ENCODE measurements at places on chromosomes 2 and 18.

- DNase-seq = no peak
Measured at GRCh38 chr2:205383601-205384000, 298.7 kb upstream of the NRP2 start.

DNA sequence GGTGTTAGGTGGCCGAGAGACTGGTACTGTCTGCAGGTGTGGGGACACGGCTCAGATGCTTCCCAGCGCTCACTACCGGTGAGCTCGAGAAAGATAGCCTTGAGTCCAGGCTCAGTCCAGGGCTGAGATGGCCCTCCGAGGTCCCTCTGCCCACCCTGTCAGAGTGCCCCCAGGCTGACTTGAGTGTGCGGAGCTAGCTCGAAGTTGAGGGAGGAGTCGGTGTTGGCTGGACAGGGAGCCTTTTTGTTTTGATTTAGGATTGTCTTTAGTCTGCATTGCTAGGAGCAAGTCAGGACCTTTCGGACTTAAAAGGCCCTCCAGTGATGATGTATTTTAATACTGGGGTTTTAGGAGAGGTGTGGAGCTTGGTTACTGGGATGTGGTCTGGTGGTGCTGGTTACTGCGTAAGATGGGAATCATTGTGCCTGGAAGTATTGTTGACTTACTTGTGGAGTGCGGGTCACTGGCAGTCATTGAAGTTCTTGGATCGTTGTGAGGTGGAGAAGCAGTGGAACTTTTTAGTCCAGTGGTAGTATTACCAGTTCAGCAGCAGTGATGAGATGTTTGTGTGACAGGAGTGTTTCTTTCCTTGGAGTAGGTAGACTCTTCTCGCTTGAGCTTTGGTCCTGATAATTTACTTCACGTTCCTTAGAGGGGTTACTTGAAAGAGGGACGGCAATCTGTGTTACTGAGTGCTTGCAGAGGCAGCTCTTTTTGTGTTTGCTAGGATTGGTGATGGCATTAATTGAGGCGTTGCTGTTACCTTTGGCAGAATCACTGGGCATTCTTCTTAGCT is 633 bp downstream of the KIAA1328 start:
- no peak for DNase-seq

DNA sequence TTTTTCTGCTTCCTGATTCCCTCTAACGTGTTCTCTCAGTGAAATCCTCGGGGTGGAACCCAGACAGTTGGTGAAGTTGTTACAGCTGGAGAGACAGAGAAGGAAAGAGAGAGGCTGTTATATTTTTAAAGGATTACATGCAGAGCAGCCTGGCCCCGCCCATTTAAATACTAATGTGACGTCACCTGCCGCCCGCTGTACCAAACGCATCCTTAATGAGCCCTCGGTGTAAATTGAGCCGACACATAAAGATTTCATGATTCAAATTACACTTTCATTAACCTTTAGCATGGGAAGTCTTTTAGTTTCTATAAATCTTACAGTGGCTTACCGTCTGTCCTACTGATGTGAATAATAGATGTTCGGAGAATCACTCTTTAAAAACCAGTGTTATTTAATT is 164.0 kb upstream of the SIX3 start:
- DNase-seq = no peak

- no peak for DNase-seq
Measured at GRCh38 chr2:149926149-149926548, 338.6 kb upstream of the MMADHC start.

DNA sequence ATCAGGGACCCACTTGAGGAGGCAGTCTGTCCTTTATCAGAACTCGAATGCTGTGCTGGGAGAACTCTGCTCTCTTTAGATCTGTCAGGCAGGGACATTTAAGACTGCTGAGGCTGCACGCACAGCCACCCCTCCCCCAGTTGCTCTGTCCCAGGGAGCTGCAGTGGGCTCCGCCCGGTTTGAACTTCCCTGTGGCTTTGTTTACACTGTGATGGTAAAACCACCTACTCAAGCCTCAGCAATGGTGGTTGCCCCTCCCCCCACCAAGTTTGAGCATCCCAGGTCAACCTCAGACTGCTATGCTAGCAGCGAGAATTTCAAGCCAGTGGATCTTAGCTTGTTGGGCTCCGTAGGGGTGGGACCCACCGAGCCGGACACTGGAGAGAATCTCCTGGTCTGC is 11.8 kb upstream of the LHCGR start:
- DNase-seq = no peak

GRCh38 chr2:1848599-1848995 is 104.3 kb upstream of the PXDN start:
- no peak for DNase-seq

- no peak for DNase-seq
Measured at GRCh38 chr2:3126911-3127621, 250.6 kb downstream of the EIPR1 start.

DNA sequence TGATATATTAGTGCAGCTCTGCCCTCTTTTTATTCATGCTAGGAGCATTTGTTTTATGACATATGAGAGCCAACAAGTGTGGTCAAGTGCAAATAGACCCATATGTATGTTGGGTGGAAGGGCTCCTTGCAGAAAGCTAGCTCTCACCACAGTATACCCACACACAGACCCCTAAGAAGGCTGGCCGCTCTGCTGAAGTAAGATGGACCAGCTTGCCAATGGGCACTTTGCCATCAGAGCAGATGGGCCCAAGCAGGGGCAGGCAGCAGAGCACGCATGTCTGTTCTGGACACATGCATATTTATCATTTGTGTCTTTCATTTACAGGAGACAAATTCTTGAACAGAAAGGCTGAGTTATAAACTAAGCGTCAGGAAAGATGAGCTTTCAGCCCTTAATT is 187.5 kb upstream of the DTNA start:
- DNase-seq = no peak

DNA sequence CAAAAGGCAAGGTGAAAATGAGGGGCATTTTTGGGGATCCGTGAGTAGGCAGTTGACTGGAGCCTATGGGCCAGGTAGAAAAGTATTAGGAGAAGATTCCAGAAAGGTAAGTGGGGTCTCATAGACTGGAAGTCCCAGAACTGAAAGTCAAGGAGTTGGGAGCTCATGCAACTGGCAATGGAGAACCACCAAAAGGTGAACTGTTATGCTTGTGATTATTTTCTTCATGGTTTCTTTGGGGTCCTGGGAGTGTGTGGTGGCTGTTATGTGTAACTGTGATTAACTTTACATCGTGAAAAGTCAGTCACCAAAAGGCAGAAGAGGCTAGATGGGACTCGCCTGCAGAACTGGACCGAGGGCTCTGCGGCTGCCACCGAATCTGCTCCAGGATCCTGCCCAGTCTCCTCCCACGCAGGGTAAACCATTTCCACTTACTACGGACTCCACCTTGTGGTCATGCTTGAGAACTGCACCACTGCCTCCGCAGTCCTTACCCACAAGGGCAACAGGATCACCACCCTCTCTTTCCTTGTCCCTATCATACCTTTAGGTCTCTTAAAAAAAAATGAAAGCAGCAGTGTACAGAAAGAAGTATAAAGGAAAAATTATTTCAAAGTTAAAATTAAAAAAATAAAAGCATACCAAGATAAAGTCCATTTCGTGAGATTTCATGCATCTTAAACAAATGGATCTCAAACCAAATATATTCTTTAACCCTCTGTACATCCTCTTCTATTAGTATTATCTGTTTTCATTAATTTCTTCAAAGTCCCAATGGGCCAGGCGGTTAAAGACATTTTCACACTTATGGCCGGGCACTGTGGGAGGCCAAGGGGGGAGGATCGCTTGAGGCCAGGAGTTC is 15.6 kb upstream of the CEP68 start:
- no peak for DNase-seq

- DNase-seq = no peak
Measured at GRCh38 chr2:138960191-138960590, 180.0 kb upstream of the NXPH2 start.

DNA sequence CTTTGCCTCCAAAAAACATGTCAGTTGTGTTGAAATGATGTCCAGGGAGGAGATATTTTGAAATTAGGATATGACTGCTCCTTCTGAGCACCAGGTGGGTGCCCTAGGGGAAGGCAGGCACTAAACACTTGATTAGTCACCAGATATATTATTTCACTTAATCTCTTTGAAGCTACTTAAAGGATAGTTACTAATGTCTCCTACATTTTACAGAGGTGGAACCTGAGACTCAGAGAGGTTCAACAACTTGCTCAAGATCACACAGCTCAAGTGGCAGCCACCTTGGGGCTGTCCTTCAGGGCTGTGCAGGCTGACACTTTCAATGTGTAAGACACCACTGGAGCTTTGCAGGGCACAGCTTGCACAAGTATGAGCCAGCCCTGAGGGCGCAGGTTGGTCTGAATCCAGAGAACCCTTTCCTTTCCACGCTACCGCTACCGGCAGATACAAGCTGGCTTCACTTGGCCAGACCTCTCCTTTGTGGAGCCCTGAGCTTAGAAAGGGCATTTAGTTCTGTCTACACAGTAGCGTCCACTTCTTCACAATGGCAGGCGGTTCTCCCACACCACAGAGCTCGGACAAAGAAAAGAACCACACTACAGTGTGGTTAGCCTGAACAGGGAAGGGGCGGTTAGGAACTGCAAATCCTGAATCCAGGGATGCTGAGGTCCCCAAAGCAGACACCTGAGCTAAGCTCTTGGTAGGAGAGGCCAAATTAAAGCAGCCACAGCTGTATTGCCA is 16.4 kb downstream of the ALPK2 start:
- DNase-seq = no peak

DNA sequence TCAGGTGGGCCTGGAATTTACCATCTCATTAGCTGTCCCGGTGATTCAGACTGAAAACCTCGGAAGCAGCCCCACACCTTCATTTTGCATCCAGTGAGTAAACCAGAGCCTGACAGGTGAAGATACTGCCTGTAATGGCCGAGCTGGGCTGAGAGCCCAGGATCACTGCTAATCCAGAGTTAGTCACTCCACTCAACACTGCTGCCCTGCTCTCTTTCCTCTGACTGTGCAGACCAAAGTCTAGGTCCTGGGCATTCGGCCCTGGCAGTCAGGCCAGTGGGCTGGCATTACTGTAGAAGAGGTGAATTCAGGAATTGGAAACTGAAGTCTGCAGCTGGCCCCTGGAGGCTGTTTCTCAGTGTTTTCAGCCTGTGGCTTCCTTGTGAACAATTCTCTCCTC is 44.3 kb downstream of the TMEM17 start:
- no peak for DNase-seq

DNA sequence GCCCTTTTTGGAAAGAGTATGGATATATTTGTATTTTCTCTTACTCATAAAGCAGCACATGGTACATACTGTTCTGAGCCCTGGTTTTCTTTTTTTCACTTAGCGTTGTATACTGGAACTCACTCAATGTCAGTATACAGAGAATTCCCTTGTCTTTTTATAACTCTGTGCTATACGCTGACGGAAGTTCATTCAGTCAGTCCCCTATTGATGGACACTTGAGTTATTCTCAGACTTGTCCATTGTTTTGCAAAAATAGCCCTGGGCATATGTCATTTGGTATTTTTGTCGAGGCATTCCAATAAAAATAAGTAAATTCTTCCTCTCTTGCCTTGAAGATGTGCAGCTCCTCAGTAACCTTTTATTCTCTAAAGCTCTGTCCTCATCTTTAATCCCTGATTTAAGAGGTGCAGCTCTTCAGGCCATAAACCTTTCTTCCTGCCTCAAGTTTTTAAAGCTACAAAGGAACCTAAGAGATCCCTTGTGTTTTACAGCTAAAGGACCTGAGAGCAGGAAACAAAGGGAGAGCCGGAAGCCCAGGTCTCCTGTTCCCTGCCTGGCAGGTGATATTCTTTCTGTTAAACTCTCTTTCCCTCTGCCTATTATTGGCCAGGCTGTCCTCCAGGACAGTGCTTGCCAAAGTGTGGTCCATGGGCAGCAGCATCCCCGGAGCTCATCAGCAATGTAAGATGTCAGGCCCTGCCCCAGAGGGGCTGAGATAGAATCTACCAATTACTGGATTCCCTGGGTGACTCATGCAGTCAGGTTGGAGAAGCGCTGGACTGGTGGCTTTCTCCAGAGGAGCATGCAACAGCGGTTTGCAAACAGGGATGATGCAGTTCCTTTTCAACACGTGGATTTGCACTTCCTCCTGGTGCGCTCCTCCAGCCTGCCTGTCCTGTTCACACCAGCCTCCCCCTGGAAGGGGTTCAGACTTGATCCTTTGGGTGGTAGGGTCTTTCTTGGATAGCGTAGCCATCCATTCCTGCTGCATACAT is 158.0 kb downstream of the NEDD4L start:
- no peak for DNase-seq

- DNase-seq = no peak
Measured at GRCh38 chr18:57793302-57793986, 9.7 kb downstream of the ATP8B1 start.

GRCh38 chr2:180063494-180064092 is 56.5 kb upstream of the CWC22 start:
- DNase-seq = no peak

GRCh38 chr2:69241664-69242514 is 145.1 kb downstream of the GFPT1 start:
- no peak for DNase-seq

DNA sequence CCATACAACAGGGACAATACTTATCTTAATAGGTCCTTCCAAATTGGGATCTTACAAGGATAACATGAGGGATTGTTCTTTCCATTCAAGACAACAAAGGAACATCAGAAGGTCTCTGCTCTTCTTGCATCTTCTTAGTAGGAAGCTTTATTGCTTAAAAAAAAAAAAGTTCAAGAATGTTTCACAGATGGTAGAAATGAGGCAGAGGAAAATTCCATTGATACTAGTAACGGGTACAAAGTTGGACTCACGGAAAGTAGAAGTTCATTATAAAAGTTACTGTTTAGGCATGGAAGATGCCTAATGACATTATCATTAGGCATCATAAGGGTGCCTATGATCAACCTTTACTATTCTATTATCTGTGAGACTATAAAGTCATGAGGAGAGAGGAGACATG is 136.2 kb downstream of the LAMA3 start:
- DNase-seq = no peak

GRCh38 chr2:203476881-203477280 is 58.2 kb downstream of the RAPH1 start:
- no peak for DNase-seq

DNA sequence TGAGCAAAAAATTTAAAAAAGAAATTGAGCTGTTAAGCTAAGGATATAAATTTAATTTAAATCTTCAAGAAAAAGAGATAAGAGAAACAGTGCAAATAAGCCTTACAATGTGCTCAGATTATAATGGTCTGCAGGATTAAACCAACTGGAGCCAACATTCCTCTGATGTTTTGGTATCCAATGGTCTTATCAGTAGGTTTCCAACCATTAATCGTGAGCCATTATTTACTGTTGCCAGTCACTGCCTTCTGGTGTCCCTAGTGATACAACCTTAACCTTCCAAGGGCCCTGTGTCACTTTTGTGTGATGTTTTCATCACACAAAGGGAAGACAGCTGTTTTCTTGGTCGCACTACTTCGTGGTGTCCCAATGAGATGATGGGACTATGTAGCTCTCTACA is 134.5 kb upstream of the CTAGE1 start:
- DNase-seq = no peak

- no peak for DNase-seq
Measured at GRCh38 chr2:40962026-40962425, 510.1 kb upstream of the SLC8A1 start.

GRCh38 chr2:21467910-21468309 is 344.1 kb downstream of the TDRD15 start:
- DNase-seq = no peak

- no peak for DNase-seq
Measured at GRCh38 chr2:157440404-157441071, 3.4 kb downstream of the CYTIP start.

Measured in GM12864 (cell line).